GM23248 (cell line): ENCODE measurements at places on chromosomes 16 and 17. TPM values are rescaled to one million over a fixed set of nuclear protein-coding genes. Genes with fewer than 3 reads are reported as not detected.

Gene CNGB1
- polyA plus RNA-seq = not detected in 2 replicates

Gene HBA2
- not detected in 2 replicates for polyA plus RNA-seq

Gene RTN4RL1
- polyA plus RNA-seq = not detected in 2 replicates

Gene HEXD
- 4.1 and 5.7 TPM in 2 replicates for polyA plus RNA-seq

Gene SEC14L5
- polyA plus RNA-seq = not detected in 2 replicates

Gene APOBR
- polyA plus RNA-seq = not detected in 2 replicates

Gene TBC1D28
- polyA plus RNA-seq = not detected in 2 replicates

- DNase-seq = peak; percentile 2
These were observed 135.8 kb downstream of the USP31 start for GRCh38 chr16:23013484-23013883.

- no peak for DNase-seq
These were observed 6.4 kb downstream of the TEKT5 start for GRCh38 chr16:10688291-10688690.

DNA sequence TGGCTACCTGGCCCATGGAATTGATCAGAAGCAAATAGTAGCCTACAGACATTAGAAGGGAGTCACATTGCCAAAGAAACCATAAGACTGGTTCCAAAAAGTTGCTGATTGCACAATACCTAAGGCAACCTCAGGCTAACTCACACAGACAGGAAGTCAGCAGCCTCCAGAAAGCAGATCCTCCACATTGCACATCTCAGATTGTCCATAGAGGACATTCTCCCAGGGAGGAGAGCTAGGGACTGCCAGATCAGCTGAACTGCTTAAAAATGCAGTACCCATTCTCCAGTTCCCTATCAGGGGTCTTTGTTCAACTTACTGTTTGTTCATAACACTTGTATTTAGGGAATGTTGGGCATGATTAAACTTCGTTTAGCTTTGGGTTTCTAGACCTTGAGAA is 4.2 kb downstream of the CCL3 start:
- DNase-seq = peak; percentile 37

DNA sequence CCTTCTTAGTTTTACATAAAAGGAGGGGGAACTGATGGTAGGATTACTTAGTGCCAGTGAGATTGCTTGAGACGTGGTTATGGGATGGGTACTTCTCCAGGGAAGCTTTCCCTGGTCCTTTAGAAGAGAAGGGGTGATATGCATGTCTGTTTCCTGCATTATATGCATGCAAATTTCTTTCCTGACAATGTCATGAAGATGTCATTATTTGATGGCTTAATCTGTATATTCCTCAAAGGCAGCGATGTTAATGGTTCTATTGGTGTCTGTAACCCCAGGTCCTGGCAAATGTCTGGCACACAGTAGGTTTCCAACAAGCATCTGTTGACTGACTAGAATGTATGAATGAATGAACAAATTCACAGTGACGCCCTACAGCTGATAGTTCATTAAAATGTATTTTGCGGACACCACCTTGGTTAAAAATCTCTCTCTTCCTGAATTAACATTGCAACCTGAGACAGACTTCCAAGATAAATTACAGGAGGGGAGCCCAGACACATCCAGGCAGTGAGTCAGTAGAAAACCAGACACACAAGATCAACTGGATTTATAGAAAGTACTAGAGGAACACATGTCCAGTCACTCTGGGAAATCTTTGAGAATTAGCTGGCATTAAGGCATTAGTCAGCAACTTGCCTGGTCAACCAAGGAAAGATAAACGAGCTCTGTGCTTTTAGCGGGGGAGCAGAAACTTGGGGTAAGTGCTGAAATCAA is 293.4 kb downstream of the XYLT1 start:
- peak; percentile 49 for DNase-seq

- DNase-seq = no peak
These were observed 27.0 kb upstream of the MPRIP start for GRCh38 chr17:17015230-17015629.

DNA sequence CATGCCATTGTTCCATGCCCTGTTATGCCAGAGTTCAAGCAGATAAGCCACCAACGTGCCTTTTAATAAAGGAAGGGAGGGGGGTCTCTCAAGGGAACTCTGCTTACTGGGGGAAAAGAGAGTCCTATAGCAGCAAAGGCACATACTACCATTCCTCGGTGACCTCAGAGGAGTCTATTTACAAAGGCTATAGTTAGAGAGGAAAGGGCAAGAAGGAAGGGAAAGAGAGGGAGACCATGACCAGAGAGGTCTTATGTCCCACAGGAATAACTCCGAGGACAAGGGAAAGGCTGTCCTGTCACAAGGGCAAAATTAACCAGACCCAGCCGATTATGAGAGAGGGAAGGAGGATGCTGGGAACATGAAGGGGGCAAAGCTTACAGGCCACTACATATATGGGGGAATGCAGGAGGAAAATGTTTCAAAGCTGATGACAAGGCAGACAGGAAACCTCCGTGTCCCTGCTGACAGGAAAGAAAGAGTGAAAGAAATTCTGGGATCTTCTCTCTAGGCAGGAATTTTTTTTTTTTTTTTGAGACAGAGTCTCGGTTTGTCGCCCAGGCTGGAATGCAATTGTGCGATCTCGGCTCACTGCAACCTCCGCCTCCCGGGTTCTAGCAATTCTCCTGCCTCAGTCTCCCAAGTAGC is 51.5 kb downstream of the HIC1 start:
- no peak for DNase-seq

- no peak for DNase-seq
These were observed 4.5 kb downstream of the SPATA20 start for GRCh38 chr17:50551433-50551815.

DNA sequence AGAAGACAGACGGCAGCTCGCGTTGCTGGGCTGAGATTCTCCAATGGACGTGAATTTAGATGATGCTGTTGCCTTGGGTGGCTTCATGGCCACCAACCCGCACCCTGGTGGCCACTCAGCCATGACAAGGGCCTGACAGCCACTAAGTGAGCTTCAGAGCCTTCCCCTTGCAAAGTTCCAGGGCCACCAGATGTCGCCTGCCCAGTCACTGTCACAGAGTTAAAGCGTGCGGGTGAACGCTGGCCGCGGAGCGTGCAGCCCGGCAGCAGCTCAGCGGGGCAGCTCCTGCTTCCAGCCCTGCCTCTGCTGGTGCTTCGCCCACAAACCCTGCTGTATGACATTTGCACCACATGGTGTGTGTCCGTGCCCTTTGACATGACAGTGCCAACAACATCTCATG is 13.3 kb upstream of the KREMEN2 start:
- DNase-seq = no peak

DNA sequence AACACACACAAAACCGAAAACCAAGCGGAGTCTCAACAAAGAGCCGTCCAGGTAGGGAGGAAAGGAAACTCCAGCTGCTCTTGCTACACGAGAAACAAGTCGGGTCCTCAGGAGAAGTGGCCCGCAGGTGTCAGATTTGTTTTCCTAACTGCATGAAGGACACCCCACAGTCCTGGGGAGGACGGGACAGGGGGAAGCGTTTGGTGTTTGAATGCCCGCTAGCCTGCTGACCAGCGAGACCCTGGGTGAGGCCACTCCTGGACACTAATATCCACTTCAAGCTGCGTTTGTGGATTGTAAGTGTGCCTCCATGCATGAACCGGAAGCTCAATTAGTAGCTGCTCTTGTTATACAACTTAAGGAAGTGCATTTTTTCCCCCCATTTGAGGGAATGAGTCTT is 299.5 kb downstream of the MAF start:
- DNase-seq = no peak

DNA sequence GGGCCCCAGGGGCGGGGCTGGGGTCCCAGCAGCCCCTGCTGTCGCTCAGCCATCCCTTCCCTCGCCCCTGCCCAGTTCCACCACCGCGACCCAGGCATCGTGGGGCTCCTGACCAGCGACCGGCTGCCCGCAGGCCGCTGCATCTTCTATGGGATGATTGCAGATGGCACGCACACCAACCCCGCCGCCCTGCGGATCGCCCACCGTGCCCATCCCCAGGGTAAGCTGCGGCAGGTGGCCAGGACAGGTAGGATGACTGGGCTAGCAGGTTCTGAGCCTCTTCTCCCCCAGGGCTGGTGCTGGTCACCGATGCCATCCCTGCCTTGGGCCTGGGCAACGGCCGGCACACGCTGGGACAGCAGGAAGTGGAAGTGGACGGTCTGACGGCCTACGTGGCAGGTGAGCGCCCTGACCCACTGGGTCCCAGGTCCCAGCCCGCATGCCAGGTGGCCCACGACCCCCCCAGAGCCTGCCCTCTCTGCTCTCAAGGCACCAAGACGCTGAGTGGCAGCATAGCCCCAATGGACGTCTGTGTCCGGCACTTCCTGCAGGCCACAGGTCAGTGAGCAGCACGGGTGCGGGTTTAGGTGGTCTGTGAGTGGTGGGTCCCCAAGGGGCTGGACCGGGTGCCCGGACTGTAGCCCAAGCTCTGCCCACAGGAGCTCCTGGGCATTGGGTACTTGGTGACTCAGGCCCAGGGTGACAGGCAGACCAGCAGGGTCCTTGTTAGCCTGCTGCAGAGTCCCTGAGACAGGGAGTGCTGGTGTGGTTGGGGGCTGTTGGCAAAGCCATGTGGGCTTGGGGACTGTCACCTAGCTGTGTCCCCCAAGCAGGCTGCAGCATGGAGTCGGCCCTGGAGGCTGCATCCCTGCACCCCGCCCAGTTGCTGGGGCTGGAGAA is 2.8 kb downstream of the CEMP1 start:
- no peak for DNase-seq

DNA sequence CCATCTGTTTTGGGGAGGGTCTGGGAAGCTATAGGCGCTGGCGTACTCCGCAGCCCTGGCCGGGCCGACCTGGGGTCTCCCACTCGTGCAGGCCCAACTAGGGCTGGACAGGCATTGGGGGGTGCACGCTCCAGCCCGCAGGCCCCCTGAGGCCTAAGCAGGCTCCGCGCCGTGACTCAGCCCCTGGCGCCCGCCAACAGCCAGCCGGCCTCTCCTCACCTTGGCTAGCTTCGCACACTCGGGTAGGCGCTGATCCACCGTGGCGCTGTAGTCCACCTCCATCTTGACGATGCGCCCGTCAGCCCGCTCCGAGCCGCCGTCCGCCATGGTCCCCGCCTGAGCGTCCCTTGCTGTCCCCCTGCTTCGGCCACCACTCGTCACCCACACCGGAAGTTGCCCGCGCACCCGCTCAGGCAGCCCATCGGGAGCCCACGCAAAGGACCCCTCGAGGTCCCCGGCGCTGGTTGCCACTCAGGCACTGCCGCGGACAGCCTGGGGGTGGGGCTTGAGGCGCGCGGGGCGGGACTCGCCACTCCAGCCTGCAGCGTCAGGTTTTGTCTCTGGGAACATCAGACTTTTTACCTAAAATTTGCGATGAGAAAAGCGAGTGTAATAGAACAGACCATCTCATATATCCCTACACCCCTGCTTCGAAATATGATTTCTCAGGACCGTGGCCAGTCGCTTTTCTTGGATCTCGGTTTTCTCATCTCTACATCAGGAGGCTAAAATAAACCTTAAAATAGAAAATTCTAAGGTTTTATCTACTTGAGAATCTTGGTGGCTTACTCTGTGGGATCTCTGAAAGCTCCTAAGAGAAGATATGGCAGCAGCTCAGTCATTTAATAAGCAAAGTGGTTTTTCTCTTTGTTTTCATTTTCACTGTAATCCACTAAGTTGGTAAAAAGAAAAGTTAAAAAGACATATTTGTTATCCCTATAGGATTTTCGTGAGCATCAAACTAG is at the start of gene PSMD12:
PSMD12 (minus strand) TSS at position 385 of the 965 bp plus-strand sequence; CDS start at position 327, 58 bp downstream.
- DNase-seq = peak; percentile 94

- DNase-seq = peak; percentile 27
These were observed 2.1 kb upstream of the UBB start for GRCh38 chr17:16378636-16379282.

- DNase-seq = peak; percentile 71
These were observed 66.9 kb upstream of the RCVRN start for GRCh38 chr17:9971991-9972390.

GRCh38 chr17:11628374-11628773 is 30.1 kb downstream of the DNAH9 start:
- no peak for DNase-seq

DNA sequence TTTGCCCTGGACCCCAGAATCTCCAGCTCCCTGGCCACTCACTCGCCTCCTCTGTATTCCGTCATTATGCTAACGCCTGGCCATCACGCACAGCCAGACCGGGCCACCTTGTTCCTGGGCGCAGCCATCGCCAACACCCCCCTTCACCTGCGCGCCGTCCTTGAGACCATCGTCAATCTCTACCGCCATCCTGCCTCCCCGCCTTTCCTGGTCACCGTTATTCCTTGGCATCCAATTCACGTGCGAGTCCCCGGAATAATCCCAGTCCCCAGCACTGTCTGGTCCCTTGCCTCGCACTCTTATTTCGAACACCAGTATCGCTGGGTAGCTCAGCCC is 541 bp downstream of the VKORC1 start:
- peak; percentile 41 for DNase-seq

GRCh38 chr16:87855852-87856715 is 13.2 kb downstream of the SLC7A5 start:
- no peak for DNase-seq

DNA sequence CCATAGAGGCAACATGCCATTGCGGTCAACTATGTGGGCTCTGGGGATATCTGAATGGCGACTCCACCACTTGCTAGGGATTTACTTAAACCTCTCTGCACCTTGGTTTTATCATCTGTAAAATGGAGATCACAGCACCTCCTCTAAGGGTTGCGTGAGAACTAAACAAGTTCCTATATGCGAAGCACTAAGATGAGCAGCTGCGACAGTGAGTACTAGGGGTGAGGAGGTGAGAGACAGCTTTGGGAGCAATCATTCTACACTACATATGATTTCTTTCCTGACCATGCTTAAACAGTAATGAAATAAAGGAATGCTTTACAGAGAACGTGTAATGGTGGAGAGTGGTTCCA is 61.4 kb downstream of the CREBBP start:
- no peak for DNase-seq

DNA sequence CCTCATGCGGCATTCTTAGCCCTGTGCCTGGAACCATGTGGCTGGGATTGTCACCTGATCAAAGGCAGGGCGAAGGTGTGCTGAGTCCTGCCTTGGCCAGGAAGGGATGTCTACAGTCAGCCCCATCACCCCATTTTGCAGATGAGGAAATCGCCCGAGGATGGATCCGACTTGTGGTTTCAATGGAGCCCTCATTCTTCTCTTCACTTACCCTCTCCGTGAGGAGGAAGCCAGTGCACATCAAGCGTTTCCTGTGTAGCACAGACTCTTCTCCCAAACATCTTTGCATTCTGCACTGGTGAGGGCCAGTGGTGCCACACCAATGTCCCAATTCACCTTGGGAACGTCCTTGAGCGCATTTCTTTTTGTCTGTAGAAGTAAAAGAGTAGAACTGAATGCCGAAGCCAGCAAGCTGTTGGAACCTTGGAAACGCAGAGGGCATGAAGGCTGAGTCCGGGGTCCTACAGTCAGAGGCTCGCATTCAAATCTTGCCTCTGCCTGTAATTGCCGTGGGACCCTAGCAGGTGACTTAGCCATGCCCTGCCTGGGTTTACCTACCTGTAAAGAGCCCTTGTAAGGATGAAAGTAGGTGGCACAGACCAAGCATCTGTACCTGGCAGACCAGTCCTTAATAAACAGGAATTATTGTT is 85.4 kb downstream of the IRF8 start:
- DNase-seq = no peak

GRCh38 chr17:32386844-32387243 is 36.9 kb downstream of the ZNF207 start:
- peak; percentile 59 for DNase-seq
